ENCODE measurements at places on chromosomes 6 and 20.

DNA sequence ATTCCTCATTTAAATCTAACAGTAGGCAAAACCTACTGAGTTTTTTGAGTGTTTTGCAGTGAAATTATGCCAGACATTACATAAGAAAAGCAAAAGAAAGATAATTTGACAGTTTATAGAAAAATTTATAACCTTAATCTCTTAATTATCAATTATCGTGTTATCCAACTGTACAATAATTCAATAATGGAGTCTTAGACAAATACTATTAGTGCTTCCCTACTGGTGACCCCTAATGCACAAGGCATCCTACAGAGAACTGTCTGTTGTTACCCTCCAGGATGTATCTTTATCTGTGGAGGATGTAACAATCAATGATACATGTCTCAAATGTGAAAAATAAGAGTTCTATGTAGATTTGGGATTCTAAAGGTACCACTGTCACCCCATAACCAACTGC, 1687.6 kb downstream of the GRIK2 start:
- DNase-seq, result no peak

- peak; percentile 97 for DNase-seq
Measured at GRCh38 chr6:112906726-112907125, 559.6 kb downstream of the RFPL4B start.

- DNase-seq, result no peak
Measured at GRCh38 chr6:12301018-12301417, 10.9 kb downstream of the EDN1 start.

DNA sequence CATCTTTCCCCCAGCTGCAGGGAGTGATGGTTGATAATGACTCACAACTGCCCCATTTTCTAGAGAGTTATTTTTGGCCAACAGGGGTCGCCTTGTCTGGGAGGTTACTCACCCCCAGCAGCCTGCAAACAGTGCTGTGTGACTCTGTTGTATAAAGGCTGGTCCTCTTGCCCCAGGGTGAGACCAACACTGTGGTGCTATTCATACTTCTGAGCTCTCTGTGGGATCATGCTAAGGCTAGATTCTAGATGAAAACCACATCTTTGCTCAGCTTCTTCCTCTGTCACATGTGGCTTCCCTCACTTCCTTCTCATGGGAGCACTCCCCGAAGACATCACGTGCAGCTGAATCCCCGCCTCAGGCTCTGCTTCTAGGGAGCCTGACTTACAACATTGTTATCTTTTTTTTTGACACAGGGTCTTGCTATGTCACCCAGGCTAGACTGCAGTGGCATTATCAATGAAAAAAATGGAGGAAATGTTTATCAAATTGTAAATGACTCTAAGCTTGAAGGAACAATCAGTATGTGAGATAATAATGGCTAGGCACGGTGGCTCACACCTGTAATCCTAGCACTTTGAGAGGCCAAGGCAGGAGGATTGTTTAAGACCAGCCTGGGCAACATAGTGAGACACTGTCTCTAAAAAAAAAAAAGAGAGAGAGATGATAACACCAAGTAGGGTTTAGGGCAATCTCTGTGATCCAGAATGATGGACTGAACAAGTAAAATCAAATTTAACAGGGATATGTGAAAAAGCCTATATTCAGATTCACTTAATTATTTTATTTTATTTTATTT, 55.7 kb upstream of the SLC23A2 start:
- DNase-seq, result peak; percentile 50

DNA sequence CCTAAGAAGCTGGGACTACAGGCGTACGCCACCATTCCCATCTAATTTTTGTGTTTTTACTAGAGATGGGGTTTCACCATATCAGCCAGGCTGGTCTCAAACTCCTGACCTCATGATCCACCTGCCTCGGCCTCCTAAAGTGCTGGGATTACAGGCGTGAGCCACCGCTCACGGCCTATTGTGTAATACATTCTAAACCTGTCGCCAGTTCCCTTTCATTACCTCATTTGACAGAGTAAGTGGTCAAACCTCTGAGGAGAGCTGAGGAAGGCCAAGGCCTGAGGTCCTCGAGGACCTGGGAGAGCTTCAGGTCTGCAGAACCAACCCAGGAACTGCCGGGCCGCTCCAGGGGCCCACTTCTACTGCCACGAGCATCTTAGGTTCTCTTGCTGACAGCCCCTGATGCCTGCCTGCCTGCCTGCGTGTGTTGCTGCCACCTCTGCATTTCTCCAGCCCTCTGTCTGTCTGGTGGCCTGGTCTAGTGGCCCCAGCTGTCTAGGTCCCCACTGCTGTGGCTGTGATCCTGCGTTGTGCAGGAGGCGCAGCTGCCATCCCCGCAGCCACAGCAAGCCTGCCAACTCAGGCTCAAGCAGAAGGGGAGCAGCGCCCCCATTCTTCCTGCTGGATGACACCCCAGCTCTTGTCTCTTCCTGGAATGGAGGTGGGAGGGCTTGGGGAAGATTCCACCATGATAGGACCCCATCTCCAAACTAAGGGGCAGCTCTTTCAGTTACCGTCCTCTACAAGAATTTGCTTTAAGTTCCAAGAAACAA, 45.3 kb downstream of the PRR18 start:
- no peak for DNase-seq

DNA sequence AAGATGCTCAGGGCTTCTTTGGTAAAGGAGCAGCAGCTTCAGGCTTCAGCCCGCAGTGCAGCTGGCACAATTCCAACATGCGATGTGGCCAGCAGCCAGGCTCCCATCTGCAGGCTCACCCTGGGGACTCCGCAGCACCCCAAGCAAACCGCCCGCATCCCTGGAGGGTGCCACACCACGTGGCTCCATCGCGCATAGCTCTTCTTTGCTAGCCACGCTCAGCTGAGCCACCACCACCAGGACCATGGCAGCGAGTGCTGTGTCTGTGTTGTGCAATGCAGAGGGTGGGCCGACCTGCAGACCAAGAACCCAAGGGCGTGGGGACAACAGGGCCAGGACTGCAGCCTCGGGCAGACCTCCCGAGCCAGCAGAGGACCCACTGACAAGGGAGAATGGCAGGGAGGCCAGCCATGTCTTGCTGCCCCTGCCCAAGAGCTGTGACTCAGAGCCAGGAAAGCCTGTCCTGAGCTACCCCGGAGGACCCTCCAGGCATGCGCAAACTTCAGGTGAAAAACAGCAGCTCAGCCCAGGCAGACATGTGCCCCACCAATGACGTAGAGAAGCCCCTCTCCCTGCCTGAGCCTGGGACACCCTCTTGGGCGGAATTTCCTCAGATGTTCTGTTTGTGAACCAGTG, 87.8 kb downstream of the GINS1 start:
- no peak for DNase-seq

GRCh38 chr20:59514554-59514953, 89.8 kb upstream of the PHACTR3 start:
- DNase-seq, result no peak

- peak; percentile 81 for DNase-seq
Measured at GRCh38 chr20:45835825-45836224, 2.2 kb downstream of the SNX21 start.
